Activated CD8-positive, alpha-beta T cell treated with anti-CD3 and anti-CD28 coated beads, Interleukin-2, amount 10 ng/mL, durations not matched to agents 7 days and 5 days (primary cell): ENCODE measurements at places on chromosomes 12 and 14. TPM values are rescaled to one million over a fixed set of nuclear protein-coding genes. Genes with fewer than 3 reads are reported as not detected.
A peak's percentile ranks its signal among the peaks of the same experiment; 100 is the strongest.

GRCh38 chr14:36097356-36097755 is 79.2 kb downstream of the PTCSC3 start:
- no peak for DNase-seq

- DNase-seq, result no peak
These were observed 264.4 kb downstream of the SYT1 start for GRCh38 chr12:79128956-79129355.

DNA sequence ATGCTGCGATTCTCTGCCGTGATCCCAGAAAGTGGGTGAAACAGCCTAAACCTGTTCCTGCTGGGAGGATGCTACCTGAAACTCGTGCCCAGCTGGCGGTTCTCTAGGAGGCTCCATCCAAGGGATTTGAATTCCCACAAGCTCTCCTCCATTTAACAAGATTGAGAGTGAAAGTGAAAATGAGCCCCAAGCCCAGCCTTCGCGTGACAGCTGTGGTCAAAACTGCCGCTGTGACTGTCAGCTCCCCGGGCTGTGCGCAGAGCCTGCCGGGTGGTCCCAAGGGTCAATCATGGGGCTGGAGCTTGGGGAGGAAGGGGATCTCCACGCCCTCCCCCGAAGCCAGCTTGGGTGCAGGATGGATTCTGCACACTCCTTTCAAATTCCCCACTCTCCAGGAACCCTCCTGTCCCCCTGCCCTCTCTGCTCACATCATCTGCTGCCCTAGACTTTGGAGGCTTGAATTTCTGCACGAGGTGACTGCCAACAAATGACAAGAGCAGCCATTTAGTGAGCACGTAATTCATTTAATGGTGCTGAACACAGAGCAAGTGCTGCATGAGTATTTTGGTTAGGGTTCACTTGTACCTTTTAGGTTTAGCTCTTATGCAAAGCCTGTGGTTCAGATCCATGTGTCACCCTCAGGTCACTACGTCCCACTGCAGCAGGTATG is 5.3 kb downstream of the ASB2 start:
- peak; percentile 88 for DNase-seq

- DNase-seq, result no peak
These were observed 2.9 kb upstream of the PTHLH start for GRCh38 chr12:27975222-27976136.

DNA sequence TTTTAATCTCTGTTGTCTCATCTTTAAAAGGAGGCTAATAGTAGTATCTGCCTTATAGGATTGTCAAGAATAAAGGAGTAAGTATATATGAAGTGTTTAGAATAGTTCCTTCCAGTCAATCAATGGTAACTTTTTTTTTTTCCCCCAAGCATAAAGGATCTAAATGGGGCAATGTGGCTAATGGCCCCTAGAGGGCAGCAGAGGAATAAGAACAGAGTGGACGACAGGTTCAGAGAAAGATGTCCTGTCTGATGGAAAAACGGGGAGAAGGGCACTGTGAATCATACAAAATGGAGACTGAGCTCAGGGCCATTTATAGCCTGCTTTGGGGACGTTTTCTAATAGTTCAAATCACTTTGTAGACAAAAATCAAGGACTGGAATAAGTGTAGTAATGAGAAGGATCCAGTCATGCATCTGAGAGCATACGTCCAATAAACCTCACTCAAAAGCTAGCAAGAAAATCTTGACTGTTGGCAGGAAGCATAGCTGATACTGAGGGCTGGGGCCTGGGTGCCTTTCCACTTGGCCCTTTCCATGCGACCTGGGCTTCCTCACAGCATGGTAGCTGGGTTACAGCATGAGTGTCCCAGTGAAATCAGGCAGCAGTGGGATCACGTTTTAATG is 51.3 kb downstream of the IFNG-AS1 start:
- peak; percentile 76 for DNase-seq

IQSEC3 gene
- 2.6 TPM for total RNA-seq

DNA sequence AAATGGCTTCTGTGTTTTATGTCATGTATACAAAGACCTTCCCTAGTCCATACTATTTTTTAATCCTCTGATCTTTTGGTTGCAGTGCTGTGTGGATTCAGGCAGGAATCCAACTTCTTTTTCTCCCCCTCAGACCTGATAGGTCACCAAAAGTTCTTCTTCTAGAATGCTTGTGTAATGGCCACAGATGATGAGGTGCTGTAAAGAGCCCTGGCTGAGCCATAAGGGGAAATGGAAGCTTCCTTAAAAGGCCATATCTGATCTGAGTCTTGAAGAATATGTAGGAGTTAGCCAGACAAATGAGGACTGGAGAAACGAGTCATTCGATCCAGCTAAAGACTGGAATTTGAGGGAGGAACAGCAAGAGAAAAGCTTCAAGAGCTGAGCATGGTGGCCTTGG is 353.9 kb downstream of the PCNX1 start:
- DNase-seq, result no peak

DNA sequence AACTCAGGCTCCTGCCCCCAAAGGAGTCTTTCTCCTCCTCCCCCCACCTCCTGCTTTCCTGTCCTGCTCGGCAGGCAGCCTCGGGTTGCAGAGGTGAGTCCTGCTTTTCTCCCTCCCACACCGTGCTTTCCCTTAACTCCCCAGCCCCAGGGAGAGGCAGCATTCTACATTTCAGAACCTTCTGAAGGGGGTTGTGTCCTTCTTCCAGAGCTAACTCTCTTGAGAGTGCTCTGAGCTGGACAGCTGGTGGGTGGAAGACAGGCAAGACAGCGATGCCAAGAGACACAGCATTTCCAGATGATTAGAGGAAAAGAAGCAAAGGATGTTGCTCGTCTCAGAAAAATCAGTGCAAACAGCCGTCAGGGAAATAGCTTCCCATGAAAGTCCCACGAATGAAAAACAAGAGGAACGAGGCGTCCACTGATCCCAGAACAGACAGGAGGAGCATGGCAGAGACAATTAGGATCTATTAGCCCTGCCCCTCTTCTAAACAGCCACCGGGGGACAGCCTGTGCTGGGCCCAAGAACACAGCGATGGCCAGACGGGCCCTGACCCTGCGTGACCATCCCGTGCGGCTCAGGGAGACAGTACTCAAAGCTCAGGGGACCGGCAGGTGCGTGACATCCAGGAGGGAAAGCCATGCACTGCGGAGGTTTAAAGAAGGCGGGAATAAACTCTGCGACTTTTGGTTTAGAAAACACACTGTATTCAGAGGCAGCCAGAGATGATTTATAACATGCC is 216.5 kb upstream of the RTL1 start:
- no peak for DNase-seq

TTC9 gene
- total RNA-seq, result 14.8 TPM

CELA1 gene
- total RNA-seq, result not detected

CHST11 gene
- 85.2 TPM for total RNA-seq

DNA sequence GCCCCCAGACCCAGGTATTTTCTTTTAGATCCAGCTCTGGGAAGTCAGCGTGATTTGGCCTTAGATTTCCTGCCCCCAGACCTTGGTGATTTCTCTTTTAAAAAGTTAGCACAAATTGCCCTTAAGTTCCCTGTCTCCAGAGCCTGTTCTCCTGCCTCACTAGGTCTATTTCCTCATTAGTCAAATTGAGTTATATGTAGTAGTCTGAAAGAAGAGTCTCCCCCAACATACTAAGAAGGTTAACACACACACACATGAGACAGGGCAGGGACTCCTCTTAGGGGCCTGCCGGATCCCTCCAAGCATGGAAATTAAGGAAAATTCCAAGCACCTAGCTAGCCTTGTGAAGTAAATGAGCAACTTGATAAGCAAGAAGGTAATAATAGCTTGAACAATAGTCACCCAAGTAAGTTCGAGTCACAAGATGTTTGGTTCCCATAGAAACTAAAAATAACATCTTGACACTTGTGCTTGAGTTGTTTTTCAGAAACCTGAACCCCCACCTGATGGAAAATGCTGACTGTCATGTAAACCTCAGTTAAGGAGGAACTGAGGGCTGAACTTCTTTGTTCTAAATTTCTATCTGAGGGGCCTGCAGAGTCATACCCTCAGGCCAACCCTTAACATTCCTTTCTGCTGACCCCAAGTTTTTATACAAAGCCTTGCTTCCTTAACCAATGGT is 51.6 kb downstream of the CAND1 start:
- DNase-seq, result no peak
